ENCODE measurements at places on chromosomes 2 and 18. TPM values are rescaled to one million over a fixed set of nuclear protein-coding genes. Genes with fewer than 3 reads are reported as not detected.

GRCh38 chr2:69344305-69344704, 42.7 kb downstream of the GFPT1 start:
- H3K27ac ChIP-seq, result no peak overlapping the region
- H3K36me3 ChIP-seq, result peaks cover 28% of the 10 kb centered on the region
- no peak for DNase-seq
- no peaks in the 10 kb centered on the region for H3K4me1 ChIP-seq
- H3K27me3 ChIP-seq, result no peaks in the 10 kb centered on the region
- H3K4me3 ChIP-seq, result no peak overlapping the region

DNA sequence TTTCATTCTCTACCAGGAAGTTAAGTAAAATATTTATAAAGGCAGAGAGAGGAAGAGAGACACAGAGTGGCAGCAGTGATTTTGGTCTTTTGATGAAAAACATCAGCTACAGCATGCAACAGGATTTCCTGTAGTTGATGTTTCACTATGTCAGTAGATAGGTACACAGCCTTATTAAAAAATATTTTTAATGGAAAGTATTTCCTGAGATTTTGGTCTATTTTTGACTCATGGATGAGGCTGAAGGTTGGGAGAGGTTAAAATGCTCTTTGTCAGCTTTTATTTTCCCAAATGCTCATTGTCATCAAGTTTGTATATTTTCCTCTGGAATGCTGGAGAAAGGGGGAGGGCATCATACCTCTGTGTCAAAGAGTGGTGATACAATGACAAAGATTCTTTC, 1112.5 kb downstream of the CBLN2 start:
- no peak for DNase-seq
- H3K4me3 ChIP-seq, result no peak overlapping the region
- H3K4me1 ChIP-seq, result no peaks in the 10 kb centered on the region
- H3K27ac ChIP-seq, result no peak overlapping the region
- H3K36me3 ChIP-seq, result no peaks in the 10 kb centered on the region

GRCh38 chr2:223647258-223647952, 45.2 kb upstream of the SCG2 start:
- H3K36me3 ChIP-seq, result peaks cover 9% of the 10 kb centered on the region
- H3K27ac ChIP-seq, result no peak overlapping the region
- DNase-seq, result no peak
- peaks cover 8% of the 10 kb centered on the region for H3K4me1 ChIP-seq
- no peaks in the 10 kb centered on the region for H3K27me3 ChIP-seq

IWS1 gene
- total RNA-seq, result 66.2 TPM

TLX2 gene
- 0.20 TPM for total RNA-seq

- no peaks in the 10 kb centered on the region for H3K27me3 ChIP-seq
- no peak overlapping the region for H3K4me3 ChIP-seq
- no peak for DNase-seq
- no peaks in the 10 kb centered on the region for H3K36me3 ChIP-seq
- no peaks in the 10 kb centered on the region for H3K4me1 ChIP-seq
- no peak overlapping the region for H3K27ac ChIP-seq
Measured at GRCh38 chr18:47203626-47204464, 27.7 kb upstream of the IER3IP1 start.

STEAP3 gene
- total RNA-seq, result 15.9 TPM

- DNase-seq, result no peak
- H3K36me3 ChIP-seq, result peaks cover 13% of the 10 kb centered on the region
- H3K4me3 ChIP-seq, result peak overlapping the region; percentile 40
- H3K27ac ChIP-seq, result no peak overlapping the region
- peaks cover 49% of the 10 kb centered on the region for H3K4me1 ChIP-seq
Measured at GRCh38 chr2:60475123-60475830, 78.2 kb downstream of the BCL11A start.

PPM1B gene
- total RNA-seq, result 156 TPM

- H3K36me3 ChIP-seq, result no peaks in the 10 kb centered on the region
- peaks cover 10% of the 10 kb centered on the region for H3K4me1 ChIP-seq
- no peak for DNase-seq
- H3K27me3 ChIP-seq, result no peaks in the 10 kb centered on the region
- no peak overlapping the region for H3K4me3 ChIP-seq
- no peak overlapping the region for H3K27ac ChIP-seq
Measured at GRCh38 chr18:36459786-36460185, 162.3 kb downstream of the FHOD3 start.

DNA sequence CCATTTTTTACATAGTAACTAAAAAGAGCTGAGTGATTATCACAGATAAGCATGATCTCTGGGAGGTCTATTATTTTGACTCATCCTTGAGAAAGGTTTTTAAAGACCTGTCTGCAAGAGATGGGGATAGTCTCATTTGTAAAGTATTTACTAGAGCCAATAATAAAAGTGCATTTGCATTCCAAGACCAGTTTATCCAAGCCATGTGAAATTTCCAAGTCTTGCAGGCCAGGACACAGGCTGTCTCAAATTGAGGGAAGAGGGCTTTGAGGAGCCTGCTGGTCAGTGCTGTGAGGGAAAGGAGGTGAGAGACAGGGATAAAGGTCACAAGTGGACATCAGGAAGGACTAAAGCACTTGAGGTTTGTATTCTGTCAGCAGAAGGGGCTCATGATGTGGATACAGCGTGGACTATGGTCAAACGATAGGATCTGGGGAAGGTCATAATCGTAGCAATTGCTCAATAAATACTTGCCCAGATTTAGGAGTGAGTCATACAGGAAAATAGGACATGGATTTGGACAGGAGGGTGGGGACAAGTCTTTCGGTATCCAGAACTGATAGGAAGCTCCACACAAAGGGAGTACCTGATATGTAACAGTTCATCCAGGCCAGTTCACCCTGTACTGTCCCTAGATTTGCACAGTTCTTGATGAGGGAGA, 6.6 kb upstream of the CDH2 start:
- no peak overlapping the region for H3K4me3 ChIP-seq
- H3K4me1 ChIP-seq, result no peaks in the 10 kb centered on the region
- no peak for DNase-seq
- H3K27me3 ChIP-seq, result peaks cover 2% of the 10 kb centered on the region

DNA sequence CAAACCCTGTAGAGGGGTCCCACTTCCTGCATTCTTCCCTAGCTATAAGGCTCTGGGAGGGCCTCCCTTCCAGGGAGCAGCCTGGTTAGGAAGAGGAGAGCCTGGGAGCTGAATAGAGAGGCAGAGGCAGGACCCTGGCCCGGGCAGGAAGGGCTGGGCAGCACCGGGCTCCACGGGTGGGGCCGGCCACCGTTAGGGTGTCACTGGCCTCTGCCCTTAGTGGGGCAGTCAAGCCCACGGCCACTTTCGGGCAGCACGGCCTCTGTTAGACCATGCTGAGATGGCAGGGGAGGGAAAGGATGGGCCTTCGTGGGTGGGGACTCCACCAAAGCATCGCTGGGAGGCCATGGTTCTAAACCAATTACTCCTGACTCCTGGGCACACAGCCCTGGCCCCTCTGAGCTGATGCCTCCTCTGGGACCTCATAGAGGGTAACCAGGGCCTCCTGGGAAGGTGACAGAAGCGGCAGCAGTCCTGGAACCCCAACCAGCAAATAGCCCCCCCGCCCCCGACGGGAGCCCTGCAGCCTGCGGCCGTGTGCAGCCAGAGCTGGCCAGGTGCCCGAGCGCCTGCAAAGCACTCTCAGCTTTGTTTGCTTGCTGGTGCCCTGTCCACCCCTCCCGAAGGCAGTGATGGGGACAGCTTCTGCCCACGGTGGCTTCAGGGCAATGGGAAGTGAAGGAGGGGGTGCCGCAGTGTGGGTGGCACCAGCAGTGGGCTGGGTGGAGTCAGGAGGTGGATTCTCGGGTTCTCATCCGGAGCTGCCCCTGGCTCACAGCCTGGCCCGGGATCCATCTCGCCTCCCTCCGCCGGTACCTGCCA, 16.3 kb upstream of the HPCAL1 start:
- H3K36me3 ChIP-seq, result no peaks in the 10 kb centered on the region
- no peaks in the 10 kb centered on the region for H3K27me3 ChIP-seq
- no peak overlapping the region for H3K27ac ChIP-seq
- H3K4me1 ChIP-seq, result no peaks in the 10 kb centered on the region
- no peak for DNase-seq
- H3K4me3 ChIP-seq, result no peak overlapping the region

DNA sequence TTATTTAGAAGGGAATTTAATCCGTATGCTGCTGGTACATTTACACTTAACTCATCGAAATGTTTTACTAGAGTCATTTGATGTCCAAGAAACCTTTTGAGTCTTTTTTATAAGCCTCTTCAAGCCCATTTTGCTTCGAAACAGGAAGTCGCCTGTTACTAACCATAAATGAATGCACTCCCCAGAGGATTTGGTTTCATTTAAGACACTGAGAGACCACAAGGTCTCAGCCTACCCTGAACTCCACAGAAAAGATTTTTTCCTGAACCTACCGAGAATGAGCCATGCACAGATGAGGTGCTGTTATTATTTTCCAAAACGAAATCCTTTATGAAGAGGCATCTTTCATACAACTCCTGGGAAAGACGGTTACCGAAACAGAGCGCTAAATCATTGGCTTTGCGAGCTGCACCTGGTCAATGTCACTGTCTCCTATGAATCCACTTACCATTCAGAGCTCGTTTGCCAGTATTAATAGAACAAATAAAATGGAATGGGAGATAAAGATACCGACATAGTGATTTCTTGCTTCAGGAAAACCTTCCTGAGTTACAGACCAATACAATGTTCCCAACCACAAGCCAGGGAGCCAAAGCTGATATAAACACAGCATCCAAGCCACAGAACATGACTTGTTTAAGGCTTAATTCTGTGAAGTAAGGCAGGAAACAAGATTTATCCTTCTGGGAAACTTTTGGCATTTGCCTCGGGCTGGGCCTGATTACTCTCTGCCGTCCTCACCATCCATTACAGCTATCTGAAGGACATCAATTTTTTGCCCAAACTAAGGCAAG, 382.1 kb downstream of the OSR1 start:
- no peak overlapping the region for H3K4me3 ChIP-seq
- no peaks in the 10 kb centered on the region for H3K36me3 ChIP-seq
- H3K4me1 ChIP-seq, result no peaks in the 10 kb centered on the region
- H3K27ac ChIP-seq, result no peak overlapping the region

DNA sequence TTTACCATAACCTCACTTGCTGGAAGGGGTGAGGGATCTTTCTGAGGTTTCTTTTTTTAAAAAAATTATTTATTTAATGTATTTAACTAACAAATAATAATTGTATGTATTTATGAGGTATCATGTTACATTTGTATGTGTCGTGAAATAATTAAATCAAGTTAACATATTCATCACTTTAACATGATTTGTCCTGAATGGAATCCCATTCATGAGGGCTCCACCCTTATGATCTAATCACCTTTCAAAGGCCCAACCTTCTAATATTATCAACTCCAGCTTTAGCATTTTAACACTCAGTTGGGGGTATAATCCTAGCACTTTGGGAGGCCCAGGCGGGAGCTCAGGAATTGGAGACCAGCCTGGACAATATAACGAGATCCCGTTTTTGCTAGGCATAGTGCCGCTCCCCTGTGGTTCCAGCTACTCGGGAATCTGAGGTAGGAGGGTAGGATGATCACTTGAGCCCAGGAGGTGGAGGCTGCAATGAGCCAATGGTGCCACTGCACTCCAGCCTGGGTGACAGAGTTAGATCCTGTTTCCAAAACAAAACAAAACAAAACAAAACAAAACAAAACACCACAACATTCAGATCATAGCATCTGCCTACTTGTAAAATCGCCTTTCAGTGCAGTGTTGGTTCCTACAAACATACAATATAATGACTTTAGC, 1.1 kb upstream of the TAF4B start:
- peak; percentile 52 for DNase-seq
- H3K27ac ChIP-seq, result no peak overlapping the region
- H3K4me1 ChIP-seq, result no peaks in the 10 kb centered on the region
- peak overlapping the region; percentile 30 for H3K4me3 ChIP-seq
- no peaks in the 10 kb centered on the region for H3K36me3 ChIP-seq

INHA gene
- 0.24 TPM for total RNA-seq

- H3K36me3 ChIP-seq, result no peaks in the 10 kb centered on the region
- peaks cover 6% of the 10 kb centered on the region for H3K27me3 ChIP-seq
- peak overlapping the region; percentile 19 for H3K4me3 ChIP-seq
- H3K4me1 ChIP-seq, result no peaks in the 10 kb centered on the region
- no peak for DNase-seq
Measured at GRCh38 chr2:98085649-98086048, 1.3 kb upstream of the VWA3B start.

DNA sequence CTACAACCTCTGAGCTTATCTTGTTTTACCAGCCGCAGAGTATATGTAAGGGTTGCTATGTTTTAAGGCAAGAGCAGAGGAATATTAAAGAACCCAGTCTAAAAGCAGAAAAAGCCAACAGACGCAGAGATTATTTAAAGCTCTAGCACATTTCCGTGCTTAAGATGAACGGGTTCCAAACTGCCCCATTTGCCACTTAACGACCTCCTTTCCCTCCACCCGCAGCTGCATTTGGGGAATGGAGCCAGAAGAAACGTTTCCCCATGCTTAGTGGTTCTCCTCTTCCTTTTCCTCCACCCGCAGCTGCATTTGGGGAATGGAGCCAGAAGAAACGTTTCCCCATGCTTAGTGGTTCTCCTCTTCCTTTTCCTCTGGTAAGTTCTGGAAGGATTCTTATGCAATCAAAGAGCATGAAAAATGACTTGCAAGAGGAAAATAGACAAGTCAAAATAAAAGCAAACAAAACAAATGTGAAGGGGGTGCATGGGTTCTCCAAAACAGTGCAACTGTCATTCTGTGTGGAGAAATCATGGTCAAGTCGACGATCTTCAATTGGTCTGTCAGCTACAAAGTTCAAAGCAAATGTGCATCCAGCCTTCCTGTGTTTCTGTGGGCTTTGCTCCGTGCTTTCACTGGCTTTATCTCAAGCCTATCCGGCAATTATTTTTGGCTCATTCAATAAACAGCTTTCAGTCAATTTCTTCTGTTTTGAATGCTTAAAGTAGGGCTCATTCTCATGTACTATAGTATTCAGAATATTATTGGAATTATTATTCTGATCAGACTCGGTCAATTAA, 57.8 kb downstream of the DIPK1C start:
- H3K36me3 ChIP-seq, result no peaks in the 10 kb centered on the region
- H3K4me3 ChIP-seq, result no peak overlapping the region
- DNase-seq, result no peak
- H3K27me3 ChIP-seq, result no peaks in the 10 kb centered on the region
- H3K4me1 ChIP-seq, result no peaks in the 10 kb centered on the region

LRRTM1 gene
- total RNA-seq, result 1.1 TPM

ST8SIA5 gene
- 0.75 TPM for total RNA-seq

KATNAL2 gene
- 20.1 TPM for total RNA-seq

DOK1 gene
- total RNA-seq, result 15.2 TPM

GRCh38 chr2:65373365-65373918, 59.0 kb downstream of the SPRED2 start:
- no peaks in the 10 kb centered on the region for H3K36me3 ChIP-seq
- no peak for DNase-seq
- H3K4me3 ChIP-seq, result no peak overlapping the region
- no peak overlapping the region for H3K27ac ChIP-seq
- H3K27me3 ChIP-seq, result no peaks in the 10 kb centered on the region
- H3K4me1 ChIP-seq, result peaks cover 10% of the 10 kb centered on the region

CPO gene
- 0.66 TPM for total RNA-seq

DNA sequence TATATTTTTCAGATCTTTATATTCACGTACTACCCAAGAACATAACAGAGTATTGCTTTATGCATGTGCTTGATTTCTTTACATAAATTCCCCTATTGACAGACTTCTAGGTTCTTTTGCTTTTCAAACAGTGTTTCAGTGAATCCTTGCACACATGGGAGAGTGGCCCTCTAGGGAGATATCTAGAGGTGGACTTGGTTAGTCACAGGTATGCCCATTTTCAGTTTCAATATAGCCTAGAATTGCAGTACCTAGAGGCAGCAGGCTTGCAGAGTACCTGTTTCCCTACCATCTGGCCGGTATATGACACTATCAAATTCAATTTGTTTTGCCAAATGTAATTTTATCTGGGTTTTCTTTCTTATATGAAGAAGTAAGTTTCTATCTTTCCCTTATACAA, 36.8 kb downstream of the EML6 start:
- no peaks in the 10 kb centered on the region for H3K36me3 ChIP-seq
- H3K27ac ChIP-seq, result no peak overlapping the region
